ENCODE measurements at places on chromosomes 5 and 9.

- DNase-seq = no peak
These were observed 13.6 kb downstream of the PTPDC1 start for GRCh38 chr9:94097788-94098414.

- no peak for DNase-seq
These were observed 32.4 kb upstream of the TNFSF8 start for GRCh38 chr9:114962809-114963208.

GRCh38 chr5:14250748-14251701 lies 107.9 kb downstream of the TRIO start:
- DNase-seq = no peak

DNA sequence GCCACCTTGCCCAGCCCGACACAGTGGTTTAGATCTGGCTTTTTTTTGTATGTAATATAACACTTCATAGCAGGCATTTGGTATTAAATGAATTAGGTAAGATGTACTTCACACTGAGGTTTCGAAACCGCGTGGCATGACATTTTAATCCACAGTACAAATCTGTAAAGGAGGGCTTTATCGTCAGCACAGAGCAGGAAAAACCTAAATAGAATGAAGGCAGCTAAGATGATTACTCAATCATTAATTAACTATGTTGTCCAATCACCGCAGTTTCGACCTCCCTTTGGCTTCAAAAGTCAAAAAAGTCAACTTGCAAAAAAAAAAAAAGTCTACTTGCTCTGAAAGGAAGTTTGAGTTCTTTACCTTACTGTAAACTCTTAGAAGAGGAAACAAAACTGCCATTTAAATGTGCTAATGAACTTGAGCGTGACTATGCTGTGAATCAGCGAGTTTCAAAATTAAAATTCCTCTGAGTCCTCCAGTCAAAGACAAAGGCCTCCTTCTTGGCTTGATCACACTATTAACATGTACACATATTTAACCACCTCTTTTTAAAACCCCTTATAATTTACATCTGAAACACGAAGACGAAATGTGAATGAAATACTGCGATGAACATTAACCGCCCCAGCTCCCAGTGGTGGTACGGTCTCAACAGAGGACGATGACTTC lies 698 bp upstream of the SEC24A start:
- no peak for DNase-seq

- no peak for DNase-seq
These were observed 82.9 kb upstream of the ALDH1B1 start for GRCh38 chr9:38309324-38310195.

- DNase-seq = no peak
These were observed 16.8 kb downstream of the PHF2 start for GRCh38 chr9:93593144-93593658.

DNA sequence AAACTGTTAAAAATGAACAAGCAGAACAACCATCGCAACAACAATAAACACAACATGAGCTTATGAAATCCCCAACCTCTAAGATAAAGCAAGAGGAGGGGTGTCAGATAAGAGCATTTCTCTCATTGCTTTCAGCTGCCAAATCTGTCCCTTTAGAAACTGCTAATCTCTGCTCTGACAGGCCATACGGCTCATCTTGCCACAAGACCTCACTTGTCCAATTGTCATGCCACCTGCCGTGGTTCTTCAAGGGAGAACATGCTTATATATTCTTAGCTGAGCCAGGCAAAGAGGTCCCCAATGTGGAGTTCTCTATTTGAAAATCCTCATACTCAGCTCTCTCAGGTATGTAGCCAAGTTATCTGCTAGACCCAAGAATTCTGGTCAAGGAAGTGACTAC lies 405.0 kb upstream of the TNC start:
- no peak for DNase-seq

- no peak for DNase-seq
These were observed 98.6 kb upstream of the EQTN start for GRCh38 chr9:27395484-27395921.

- no peak for DNase-seq
These were observed 308.5 kb downstream of the ARRDC3 start for GRCh38 chr5:91074615-91075014.

GRCh38 chr9:76557674-76558225 lies 98.8 kb downstream of the GCNT1 start:
- DNase-seq = no peak

DNA sequence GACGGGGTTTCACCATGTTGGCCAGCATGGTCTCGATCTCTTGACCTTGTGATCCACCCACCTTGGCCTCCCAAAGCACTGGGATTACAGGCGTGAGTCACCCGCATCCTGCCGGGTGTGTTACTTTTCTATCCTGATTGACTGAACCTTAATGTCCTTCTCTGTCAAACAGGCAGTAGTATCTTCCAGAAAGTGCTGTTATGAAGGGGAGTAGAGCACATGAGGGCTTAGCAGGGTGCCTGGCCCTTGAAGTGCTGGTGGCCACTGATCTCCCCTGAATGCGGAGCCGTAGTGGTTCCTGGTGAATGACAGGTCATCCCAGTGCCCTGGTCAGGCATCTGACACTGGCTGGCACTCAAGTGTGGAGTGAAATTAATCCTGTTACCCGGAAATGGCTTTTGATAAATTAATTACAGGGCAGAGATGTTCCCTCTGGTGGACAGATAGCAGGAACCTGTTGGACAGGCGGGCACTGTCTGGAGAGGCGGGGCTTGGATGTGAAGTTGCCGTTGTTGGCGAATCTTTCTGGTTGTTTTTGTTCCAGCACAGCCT lies 28.4 kb downstream of the PRRC2B start:
- no peak for DNase-seq

DNA sequence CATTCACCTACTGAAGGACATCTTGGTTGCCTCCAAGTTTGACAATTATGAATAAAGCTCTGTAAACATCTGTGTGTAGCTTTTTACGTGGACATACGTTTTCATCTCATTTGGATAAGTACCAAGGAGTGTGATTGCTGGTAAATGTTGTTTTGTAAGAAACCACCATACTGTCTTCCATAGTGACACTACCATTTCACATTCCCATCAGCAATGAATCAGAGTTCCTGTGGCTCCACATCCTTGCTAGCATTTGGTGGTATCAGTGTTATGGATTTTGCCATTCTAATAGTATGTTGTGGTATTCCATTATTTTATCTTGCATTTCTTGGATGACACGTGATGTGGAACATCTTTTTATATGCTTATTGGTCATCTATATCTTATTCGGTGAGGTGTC lies 78.4 kb upstream of the RASGRF2 start:
- no peak for DNase-seq

DNA sequence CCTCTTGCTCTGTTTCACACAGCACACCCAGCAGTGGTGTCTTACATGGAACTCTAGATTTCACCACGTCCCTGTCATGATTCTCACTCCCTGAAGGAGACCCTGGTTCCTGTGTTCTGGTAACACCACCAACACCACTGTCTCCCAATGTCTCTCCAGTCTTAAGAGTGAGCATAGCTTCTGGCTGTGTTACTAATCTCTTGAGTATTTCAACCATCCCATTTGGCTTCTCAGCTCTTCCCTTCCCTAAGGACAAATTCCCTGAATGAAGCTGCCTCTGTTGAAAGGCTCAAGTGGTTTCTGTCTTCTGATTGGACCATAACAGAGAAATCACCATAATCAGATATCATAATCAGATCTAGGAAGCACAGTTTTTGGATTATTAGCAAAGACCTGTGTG lies 311.8 kb downstream of the DNAH5 start:
- DNase-seq = no peak

DNA sequence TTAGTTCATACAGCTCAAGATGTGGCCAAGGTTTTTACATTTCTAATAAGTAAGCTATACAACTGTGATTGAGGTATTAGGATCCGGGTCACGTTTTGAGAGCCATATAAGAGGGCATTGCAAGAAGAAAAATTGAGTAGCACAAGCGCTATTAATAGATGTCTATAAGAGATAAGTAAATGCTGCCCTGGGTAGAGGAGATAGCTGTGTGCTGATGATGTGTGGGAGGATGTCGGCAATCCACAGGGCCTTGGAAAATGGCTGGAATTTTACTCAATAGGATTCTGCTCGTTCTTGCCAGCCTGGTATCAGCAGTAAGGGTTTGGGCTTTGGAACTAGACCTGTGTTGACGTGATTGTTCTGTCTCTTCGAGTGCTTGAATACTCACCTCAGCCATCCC lies 41.6 kb downstream of the CSF1R start:
- no peak for DNase-seq

DNA sequence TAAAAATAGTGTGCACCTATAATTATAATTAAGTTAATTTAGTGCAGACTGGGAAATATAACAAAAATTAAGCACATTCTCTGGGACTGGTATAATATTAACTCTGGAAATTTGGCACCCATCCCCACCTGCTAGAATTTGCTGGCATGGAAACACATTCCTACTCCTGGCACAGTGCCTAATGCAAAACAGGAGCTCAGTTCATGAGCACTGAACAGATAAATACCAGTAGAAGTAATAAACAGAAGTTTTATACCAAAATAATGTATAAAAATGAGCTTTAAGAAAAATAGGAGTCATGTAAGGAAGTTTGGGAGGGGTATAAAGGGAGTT lies 23.7 kb upstream of the NPR3 start:
- no peak for DNase-seq
